D721Med (cell line): ENCODE measurements at places on chromosomes 16 and 17.

DNA sequence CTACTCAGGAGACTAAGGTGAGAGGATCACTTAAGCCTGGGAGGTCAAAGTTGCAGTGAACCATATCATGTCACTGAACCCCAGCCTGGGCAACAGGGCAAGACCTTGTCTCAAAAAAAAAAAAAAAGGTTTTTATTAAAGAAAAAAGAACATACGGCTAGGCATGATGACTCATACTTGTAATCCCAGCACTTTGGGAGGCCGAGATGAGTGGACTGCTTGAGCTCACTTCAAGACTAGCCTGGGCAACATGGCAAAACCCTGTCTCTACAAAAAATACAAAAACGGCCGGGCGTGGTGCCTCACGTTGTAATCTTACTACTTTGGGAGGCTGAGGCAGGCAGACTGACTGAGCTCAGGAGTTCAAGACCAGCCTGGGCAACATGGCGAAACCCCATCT, 38.4 kb downstream of the RANBP10 start:
- no peak for DNase-seq

DNA sequence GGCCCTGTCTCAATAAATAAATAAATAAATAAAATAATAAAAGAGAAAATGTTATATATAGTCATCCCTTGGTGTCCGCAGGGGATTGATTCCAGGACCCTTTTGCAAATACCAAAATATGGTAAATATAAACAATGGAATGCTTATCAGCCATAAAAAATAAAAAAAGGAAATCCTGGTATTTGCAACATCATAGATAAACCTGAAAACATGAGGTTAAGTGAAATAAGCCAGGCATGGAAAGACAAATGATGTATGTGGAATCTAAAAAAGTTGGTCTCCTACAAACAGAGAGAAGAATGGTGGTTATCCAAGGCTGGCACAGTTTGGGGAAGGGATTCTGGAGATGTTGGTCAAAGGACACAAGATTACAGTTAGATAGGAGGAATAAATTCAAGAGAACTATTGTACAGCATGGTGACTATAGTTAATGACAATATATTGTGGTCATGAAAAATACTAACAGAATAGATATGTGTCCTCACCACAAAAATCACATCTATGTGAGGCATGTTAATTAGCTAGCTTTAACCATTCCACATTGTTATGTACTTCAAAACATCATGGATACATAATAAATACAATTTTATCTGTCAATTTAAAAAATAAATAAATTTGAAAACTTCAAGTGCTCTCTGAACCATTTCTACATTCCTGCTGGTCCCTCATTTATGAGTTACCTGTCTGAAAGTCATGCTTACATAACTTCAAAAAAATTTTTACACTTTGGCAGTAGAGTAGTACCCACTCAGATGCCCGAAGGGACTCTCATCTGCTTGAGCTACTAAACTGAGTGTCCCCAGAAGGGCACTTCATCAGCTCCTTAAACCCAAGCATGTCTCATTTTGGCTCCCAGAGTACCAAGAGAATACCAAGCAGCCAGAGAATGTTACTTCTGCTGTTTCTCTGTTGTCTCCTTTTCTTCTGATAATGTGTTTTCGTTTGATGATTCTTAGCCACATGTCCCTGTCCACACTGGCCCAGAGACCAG, 26.6 kb downstream of the N4BP1 start:
- no peak for DNase-seq

DNA sequence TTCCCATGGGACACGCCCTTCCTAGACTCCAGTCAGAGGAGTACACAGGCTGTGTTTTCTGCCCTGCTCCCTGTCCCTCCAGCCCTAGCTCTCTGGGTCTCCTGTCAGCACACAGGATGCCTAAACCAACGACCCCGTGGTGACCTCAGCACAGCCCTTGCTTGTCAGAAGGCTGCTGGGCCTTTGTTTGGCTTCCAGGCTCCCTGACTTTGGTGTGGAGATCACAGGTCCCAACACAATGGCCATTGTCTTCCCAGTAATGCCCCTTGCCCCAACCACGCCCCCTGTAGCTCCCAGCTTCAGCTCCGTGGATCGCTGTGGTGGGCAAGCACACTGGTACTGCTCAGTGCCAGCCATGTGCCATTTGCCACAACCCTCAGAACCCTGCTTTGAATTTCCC, 15.0 kb downstream of the HNF1B start:
- no peak for DNase-seq

DNA sequence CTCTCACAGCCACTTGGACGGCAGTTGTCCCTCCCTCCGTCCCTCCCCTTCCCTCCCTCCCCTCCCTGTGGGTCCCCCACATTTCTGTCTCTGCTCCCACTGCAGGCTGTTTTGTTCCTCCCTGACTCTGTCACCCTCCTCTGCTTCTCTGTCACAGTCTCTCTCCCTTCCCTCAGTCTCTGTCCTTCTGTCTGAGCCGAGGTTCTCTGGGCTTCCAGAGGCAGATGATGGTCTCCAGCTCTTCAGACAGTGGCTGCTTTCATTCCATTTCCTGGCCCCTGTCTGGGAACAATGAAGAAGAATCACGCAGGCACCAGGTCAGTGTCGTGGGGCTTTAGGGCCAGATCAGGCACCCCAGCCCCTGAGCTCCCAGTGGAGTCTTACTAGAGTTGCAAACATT, 8.8 kb upstream of the CYB561 start:
- no peak for DNase-seq

DNA sequence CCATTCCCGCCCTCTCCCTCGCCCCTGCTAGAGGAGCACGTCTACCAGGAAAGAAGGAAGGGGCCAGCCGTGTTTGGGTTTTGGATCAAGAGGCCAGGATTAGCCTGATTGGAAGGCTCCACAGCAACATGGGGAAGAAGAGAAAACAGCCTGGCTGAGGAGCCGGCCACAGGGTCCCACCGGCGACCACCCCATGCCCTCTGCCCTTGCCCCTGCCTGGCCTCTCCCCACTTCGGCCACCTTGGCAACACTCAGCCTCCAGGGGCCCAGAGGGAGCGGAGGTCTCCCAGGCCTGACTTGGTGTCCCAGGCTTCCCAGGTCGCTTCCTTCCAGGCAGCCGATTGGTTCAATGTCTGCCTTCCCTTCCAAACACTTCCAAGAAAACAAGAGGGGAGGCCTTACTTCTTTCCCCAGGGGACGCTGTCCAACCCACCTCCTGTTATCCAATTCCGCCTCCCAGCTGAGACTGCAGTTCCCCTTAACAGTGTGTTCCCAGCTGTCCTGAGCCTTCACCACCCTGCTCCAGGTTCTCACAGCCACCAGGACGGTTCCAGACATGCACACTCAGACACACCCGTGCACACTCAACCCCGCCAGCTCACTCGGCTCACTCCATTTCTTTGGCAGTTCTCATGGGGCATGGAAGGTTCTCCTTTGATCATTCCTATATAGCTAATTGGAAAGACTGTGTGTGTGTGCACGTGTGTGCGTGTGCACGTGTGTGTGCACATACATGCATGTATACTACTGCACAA, 65.4 kb downstream of the RBFOX3 start:
- no peak for DNase-seq

DNA sequence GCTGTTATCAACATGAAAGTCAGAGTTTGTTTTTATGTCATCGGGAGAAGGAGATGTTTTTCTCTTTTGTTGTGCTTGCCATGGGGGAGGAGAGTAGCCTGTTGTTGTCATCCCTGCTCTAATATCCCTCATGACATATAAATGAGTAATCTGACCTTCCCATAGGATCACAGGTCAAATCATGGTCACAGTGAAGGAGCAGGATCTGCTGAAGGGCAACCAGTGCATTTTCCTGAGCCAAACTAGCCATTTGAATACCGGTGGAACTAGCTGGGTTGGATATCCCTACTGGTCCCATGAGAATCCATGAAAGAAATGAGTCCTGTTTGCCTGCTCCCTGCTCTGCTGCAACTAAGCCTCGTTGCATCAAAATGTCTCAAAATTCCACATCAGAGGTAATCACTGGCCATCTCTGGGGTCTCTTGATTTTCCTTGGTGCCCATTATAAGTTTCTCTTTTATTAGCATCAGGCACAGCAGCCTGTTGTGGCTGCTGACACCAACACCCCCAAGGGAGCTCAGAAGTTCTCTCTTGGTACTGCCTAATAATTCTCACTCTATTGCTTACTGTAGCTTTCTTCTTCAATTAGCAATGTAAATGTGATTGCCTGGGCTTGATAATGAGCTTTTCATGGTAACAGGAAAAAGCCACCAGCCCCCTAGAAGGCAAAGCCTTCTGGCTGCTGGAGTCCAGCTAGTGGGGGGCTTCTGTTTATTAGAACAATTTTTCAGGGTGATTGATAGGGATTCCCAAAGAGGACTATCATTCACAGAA, 211.4 kb upstream of the ERCC4 start:
- no peak for DNase-seq

GRCh38 chr16:75660321-75660720, 12.7 kb downstream of the TERF2IP start:
- DNase-seq = no peak

DNA sequence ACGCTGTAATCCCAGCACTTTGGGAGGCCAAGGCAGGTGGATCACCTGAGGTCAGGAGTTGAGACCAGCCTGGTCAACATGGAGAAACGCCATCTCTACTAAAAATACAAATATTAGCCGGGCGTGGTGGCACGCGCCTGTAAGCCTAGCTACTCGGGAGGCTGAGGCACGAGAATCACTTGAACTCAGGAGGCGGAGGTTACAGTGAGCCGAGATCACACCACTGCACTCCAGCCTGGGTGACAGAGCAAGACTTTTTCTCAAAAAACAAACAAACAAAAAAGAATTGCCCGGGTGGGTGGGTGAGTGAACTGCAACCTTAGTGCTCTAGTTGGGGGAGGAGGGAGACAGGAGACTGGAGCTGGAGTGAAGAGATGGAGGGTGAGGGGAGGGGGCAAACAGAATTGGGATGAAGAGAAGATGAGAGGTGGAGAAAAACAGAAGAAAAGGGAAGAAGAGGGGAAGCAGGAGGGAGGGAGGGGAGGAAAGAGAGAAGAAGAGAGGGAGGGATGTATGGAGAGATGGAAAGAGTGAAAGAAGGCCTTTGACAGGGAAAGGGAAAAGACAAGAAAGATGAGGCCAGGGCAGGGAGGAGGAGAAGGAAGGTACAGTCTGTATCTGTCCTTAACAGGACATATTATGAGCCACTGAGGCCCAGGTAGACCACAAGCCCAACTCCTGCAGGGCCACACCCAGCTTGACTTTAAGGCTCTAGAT, 5.5 kb upstream of the SRCIN1 start:
- DNase-seq = no peak

- no peak for DNase-seq
Measured at GRCh38 chr17:77995146-77995852, 36.8 kb downstream of the TNRC6C start.

- no peak for DNase-seq
Measured at GRCh38 chr16:50611332-50611934, 63.2 kb downstream of the NKD1 start.

DNA sequence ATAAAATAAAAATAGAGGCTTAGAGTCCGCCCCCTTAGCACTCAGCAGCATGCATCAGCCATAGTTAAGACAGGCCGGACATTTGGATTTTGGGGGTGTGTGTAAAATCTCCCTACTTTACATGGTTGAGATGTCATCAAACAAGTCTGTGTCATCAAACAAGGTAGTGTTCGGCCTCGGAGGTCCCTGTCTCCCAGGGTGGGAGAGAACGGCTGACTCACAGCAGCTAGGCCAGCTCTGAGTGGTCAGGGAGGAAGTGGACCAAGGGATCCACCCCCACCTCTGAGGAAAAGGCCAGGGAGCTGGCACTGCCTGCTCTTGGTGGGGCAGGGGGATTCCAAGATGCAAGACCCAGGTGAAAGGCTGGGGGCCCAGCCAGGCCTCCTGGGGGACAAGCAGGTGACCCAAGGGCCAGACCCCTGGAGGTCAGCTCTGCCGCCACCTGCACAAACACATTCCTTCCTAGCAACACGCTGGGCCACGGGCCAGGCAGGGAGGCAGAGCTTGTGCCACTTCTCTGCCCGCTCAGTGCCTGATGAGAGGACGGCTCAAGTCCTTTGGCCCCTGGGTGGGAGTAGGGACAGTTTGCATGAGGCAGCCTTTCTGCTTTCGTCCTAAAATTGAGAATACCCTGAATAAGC, 28.5 kb downstream of the KIFC3 start:
- no peak for DNase-seq
